ENCODE measurements at places on chromosomes 3 and 15.

GRCh38 chr3:182508919-182509711 lies 284.2 kb upstream of the ATP11B start:
- no peak for DNase-seq

GRCh38 chr3:8607234-8608040 lies 37.2 kb downstream of the SSUH2 start:
- no peak for DNase-seq

- DNase-seq, result no peak
Measured at GRCh38 chr3:82087958-82088357, 326.5 kb upstream of the GBE1 start.

- DNase-seq, result no peak
Measured at GRCh38 chr3:174193604-174194003, 665.5 kb upstream of the NAALADL2 start.

GRCh38 chr3:186459108-186459467 lies 85.1 kb downstream of the CRYGS start:
- no peak for DNase-seq

DNA sequence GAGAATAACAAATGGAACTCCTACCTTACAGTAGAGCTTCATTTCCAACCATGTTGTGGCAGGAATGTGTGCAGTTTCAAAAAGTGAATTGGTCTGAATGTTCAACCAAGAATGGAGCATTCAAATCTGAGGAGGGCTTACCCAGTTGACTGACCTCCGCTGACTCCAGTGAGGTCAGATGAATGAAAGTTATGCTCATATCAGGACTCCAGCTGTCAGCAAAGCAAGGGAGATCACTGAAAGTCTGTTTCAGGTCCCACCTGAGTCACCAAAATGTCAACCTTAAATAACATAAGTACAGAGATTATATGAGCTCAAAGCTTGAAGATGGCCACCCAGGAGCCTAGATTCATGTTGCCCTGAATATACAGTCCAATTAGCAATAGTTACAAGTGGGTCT lies 473.5 kb downstream of the RBMS3 start:
- no peak for DNase-seq

- no peak for DNase-seq
Measured at GRCh38 chr3:114365909-114366308, 72.1 kb downstream of the TIGIT start.

GRCh38 chr15:89105147-89105546 lies 16.9 kb downstream of the ABHD2 start:
- no peak for DNase-seq

GRCh38 chr3:145939431-145939830 lies 221.6 kb downstream of the PLOD2 start:
- no peak for DNase-seq

- no peak for DNase-seq
Measured at GRCh38 chr3:115709931-115710330, 86.6 kb downstream of the GAP43 start.

- DNase-seq, result no peak
Measured at GRCh38 chr3:144351011-144351410, 379.4 kb downstream of the DIPK2A start.

DNA sequence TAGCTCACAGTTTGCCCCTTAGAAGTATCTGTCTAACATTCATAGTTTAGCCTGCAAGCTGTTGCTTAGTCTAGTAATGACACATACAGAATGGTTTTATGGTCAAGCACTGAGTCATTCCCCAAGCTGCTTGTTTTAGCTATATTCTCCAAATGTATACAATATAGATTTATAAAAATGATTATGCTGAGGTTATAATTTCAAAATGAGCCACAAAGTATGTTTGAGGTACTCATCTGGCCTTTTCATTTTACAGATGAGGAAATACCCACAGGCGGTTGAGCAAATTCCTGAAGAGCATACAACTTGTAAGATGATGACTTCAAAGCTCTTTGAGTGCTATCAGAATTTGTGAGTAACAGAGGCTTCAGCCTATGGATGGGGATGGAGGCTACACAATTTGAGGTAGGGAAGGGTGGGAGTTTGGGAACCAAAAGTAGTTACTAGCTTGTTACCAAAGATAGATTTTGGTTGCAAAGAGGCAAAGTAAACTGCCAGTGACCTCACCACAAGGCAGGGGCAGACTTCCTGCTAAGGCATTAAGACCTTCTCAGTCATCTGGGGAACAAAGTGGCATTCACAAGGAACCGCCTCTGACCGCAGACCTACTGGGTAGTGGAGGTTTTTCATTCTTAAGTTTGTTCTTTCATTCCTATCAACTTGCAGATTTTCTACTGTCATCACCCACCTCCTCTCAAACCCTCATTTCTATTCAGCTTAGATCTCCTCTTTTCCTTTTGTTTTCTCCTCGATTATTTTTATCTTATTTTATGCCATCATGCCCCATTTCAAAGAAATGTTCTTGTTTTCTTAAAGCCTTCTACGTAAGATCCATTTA lies 257.2 kb upstream of the NECTIN3 start:
- DNase-seq, result no peak

DNA sequence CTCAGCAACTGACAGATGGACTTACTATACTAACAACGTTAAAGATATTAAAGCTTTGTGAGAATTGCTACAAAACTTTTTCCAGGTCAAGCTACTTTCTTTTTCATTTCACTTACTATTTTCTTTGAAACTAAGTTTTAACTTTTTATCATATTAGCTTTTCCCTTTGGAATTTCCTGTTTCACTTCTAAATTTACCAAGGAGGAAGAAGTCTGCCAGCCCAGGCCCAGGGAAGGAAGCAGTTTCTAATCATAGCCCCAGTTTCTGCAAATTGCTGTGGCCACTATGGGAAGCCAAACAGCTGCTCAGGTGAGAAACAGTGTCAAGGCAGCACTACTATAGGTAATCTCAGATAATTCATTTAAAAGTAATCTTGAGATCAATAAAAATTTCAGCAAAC lies 18.4 kb downstream of the CYFIP1 start:
- DNase-seq, result no peak

DNA sequence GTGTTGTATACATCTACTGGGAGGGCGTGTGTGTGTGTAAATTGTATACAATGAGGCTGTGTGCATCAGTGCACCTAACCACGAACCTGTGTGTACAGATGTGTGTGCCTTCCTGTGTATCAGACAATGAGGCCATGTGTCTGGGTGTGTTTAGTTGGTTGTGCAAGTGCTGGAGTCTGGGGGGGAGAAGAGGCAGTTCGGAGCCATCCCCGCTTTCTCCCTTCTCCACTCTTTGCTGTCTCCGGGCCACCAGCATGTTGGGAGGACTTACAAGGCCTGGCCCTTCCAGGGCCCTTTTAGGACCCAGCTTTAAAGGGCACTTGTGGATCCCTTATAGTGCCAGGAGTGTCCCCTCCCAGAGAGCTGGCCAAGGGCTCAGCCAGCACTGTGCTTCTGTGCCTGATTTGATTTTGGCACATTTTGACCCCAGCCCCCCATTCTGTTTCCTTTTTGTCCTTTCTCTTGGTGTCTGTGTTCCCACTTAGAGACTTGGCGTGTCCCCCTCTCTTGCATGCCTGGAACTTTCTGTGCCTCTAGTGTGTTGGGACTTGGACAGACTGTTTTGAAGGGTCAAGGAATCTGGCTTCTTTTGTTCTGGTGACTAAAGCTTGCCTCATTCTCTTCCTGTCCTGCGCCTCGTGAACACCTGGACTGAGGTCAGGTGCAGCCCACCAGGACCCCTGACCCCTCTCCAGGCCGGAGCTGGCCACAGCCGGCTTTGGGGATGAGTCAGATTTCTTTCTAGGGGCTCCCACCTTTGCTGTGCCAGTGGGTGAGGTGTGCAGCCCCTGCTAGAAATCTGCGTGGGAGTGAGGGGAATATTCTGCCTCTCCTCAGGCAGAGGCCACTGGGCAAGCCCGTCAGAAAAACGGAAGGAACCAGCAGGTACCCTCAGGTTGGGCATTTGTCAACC lies 1.5 kb downstream of the CTDSPL start:
- DNase-seq, result no peak
